ENCODE measurements at places on chromosomes 2 and 18.

DNA sequence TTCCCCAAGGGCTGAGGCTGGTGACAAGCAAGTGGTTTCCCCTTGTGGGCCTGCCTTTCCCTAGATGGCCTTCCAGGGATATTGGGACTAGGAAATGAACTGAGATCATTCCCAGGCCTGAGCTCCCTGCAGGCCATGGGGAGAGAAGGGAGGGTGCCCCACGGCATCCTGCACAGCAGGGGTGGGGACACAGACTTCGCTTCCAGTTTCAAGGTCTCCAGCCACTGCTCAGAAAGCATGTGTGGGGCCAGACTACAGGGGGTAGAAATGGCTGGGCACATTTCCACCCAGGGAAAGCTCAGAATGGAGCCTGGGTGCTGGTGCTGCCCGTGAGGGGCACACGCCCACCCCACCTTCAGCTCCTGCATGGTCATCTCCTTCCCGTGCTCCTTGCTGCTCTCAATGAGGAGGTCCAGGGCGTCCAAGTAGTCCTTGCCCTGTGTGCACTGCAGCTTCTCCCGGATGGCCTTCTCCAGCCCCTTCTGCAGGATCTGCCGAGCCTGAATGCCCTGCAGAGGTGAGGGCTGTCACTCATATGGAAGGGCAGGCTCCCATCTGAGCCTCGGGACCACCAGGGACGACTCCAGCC is 13.2 kb downstream of the CYP26B1 start:
- no peak for DNase-seq

DNA sequence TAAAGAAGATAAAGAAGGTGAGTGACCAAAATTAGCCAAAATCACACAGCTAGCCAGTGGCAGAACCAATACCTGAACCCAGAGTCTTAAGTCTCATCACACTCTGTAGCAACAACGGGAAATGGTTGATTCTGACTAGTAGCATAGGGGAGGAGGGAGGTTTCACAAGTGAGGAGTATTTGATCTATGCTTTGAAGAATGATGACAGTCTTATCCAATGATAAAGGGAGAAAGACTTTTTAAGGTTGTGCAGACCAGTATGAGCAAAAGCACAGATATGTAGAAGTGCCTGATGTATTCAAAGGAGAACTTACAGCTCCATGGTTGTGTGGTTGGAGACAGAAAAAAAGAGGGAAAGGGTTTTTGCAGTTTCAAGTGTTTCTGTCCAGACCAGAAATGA is 50.7 kb upstream of the LINC00305 start:
- DNase-seq = no peak

DNA sequence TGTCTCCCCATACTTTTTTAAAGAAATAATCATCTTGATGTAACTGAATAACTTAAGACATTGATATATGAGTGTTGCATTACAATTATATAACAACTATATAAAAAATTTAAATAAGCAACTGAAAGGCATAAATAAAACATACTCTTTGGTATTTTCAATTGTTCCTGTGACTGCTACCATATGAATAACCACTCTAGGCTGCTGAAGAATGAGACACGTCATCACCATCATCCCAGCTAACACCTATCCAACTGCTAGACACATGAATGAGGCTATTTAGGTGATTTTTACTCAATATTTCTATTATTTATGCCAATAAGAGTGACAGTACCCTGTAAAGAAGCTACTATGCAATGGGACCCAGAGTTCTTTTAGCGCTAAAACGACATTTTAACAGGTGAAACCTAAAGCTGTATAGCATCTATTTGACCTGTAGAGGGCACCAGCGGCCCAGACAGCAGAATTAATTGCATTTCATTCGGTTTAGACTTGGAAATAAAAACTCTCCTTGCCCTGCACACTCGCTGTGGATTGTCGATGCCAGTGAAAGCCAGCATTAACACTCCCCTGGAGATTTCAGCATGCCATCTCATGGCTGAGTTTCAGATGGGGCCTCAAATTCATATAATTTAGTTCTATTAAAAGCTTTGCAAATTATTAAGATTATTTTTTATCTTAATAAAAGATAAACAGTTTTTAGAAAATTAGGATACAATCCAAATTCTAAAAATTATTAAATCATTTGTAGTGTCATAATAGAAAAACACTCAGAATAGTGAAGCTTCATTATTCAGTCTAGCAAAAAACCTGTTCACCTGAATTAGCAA is 89.4 kb upstream of the MAP2 start:
- no peak for DNase-seq

- DNase-seq = no peak
These were observed 17.6 kb downstream of the RAMP1 start for GRCh38 chr2:237876951-237877491.

DNA sequence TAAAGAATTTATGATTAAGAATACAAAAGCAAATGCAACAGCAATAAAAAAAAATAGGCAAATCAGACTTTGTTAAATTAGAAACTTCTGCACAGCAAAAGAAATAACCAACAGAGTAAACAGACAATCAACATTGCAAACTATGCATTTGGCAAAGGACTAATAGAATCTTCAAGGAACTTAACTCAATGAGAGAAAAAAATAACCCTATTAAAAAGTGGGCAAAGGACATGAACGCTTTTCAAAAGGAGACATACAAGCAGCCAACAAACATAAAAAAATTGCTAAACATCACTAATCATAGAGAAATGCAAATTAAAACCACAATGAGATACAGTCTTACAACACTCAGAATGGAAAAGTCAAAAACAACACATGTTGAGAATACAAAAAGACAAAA is 166.0 kb upstream of the DSEL start:
- no peak for DNase-seq

- DNase-seq = no peak
These were observed 100.9 kb upstream of the SPHKAP start for GRCh38 chr2:228282376-228282775.

DNA sequence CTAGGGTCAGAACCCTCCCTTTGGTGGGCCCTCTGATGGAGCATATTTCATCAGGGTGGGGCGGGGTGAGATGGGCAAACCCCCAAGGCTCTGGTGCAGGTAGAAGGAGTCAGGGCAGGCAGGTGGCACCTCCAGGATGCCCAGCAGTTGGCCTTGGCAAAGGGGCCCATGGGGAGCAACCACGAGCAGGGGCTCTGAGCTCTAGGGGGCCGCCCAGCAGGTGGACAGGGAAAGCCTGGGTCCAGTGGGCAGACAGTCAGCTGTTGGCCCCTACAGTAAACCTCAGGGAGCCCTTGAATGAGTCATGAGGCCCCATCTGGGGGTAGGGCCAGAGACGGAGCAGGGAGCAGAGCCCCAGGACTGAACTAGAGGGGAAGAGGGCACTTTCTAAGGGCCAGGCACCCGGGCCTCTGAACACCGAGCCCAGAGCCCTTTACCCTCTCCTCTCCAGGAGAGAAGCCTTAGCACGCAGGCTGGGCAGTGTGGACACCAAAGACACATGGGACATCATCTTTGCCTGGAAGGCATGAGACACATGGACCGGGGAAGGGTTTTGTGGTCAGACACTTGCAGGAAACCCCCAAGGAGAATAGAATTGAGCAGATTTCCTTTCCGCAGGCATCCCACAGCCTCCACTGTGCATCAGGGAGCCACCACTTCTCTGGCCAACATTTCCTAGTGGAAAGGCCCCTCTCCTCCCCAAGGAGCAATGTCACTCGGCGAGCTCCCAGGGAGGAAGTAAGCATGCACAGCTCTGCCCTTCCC is 257.3 kb downstream of the GLI2 start:
- DNase-seq = no peak

- no peak for DNase-seq
These were observed 215.5 kb upstream of the CWC22 start for GRCh38 chr2:180222644-180223043.

DNA sequence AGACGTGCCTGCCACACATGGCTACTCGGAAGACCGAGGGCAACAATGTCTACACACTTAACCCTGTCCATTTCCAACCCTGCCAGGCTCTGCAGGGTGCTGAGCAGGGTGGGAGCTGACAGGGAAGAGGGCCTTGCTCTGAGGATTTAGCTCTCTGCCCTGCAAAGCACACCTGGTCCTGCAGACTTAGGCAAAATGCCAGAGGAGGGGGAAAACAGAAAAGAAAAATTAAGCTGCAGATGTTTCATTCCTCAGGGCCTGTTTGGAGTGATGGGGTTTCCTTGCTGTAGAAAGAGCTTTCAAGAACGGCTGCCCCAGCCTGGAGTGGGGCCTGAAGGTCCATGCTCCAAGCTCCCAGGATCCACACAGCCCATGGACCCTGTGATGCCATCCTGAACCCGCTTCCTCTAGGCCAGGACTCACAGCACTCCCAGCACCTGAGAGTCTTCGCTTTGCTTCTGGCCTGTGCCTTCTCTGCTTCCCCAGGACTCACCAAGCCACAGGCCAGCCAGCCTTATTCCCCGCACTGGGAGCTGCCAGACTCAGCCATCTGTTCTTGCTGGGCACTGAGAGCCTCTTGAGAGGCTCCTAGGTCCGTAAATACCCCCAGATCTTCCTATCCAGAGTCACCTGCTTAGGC is 9.1 kb upstream of the TEX51 start:
- no peak for DNase-seq

- no peak for DNase-seq
These were observed 28.2 kb downstream of the DTNA start for GRCh38 chr18:34738175-34738894.

- no peak for DNase-seq
These were observed 449.1 kb downstream of the TGIF1 start for GRCh38 chr18:3898861-3899613.

GRCh38 chr2:70777450-70777849 is 9.4 kb upstream of the ADD2 start:
- no peak for DNase-seq

- DNase-seq = no peak
These were observed 65.9 kb downstream of the KCNF1 start for GRCh38 chr2:10977621-10978020.

DNA sequence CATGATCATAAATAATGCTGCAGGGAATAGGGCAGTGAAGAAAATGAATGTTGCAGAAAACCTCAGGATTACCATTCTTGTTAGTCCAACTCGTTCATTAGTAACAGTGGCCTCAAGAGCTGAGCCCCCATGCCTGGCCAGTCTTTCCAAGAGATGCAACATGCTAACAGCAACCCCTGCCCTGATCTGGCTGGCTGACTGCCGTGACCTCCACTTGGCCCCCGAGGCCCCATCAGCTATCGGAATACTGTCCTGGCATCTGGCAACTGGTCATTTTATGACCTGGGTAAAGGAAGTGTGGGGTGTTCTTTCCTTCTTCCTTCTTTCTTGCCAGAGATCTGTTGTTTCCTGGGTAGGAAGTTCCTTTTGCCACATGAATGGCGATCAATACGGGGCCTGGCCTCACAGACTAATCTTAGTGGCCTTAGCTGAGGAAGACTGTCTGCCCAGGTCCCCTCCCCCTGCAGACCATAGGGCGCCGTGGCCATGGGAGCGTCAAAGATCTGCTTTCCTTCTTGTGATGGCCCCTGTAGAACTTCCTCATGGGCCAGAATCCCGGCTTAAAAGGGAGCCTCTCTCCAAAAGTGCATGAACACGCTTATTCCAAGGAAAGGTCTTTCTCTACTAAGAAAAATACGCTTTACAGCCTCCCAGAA is 10.6 kb upstream of the TRABD2A start:
- DNase-seq = no peak

DNA sequence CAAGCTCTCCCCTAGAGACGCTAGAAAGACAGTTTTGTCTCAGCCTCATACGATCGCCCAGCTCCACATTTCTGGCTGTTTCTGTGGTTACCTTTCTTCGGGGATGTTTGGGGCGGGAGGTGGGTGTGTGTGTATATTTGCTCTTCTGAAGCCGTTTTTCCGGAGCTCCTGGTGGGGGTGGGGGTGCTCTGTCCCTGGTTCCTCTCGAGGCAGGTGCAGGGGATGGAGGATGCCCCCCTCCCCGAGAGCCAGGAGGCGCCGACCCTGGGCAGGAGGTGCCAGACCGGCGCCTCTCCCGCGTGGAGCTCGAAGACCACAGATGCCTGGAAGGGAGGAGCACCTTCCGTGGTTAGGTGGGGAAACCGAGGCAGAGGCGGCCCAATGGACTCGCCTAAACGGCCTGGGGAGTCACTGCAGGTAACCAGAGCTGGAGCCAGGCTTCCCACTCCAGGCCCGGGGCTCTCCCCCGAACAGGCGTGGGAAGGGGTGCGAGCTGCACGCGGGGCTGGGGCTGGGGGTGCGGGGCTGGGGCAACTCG is 694 bp upstream of the HPCAL1 start:
- DNase-seq = no peak

DNA sequence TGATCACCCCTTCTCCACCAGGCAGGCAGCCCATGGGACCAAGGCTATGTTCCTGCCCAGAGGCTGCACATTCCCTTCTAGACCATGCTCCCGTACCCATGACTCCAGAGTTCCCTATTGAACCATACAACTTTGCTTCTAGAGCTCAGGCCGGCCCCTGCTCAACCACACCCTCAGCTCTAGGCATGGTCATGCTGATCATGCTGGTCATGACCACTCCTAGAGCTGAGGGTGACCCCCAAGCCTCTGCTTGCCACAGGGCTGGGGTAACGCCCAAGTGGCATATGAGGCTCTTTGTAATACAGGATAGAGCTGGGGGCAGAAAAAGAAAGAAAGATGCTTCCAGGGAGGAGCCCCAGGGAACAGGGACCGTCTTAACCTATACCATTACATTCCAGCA is 301.8 kb downstream of the SP3 start:
- DNase-seq = no peak

- no peak for DNase-seq
These were observed 2.7 kb downstream of the NCOA1 start for GRCh38 chr2:24493713-24494112.

DNA sequence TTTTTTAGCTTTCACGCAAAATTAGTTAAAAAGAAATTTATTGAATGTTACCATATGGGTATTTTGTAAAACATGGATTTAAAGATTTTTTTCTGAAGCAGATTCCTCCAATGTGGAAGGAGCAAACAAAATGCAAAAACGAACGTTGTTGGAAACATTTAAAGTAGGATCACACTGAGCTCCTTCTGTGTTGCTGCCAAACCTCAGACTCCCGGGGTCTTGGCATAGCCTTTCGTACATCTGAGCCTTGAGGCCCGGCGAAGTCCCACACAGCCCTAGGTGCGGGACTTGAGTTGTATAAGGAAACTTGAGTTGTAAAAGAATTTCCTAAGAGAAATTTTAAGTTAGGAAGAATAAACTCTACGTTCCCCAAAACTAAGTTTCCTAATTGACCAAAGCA is 52.0 kb upstream of the CD226 start:
- no peak for DNase-seq

GRCh38 chr2:95350368-95350767 is 52.1 kb upstream of the FAHD2A start:
- no peak for DNase-seq

DNA sequence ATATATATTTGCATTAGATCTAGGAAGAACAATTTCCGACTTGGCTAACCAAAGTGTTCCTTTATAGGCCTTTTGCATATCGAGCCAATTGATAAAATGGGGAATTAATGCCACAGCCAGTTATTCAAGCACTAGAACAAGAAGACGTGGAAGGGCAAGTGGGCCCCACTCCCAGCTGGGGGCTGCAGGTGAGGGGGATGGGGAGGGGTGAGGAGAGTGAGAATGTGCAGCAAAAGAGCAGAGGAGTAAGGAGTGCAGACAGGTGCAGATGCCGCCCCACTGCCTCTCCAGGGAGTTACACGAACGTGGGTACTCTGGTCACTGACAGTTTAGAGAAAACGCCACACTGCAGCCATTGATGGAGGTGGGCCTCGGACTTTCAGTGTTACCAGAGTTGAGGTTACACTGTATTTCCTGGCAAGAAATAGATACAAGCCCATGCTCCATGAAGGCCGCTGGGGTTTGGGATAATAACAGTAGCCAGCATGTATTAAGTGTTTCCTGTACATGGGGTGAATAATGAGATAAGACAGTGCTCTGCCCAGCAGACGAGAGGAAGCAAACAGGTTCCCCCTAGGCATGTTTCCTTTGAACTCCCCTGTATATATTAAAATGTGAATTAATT is 40.9 kb downstream of the GORASP2 start:
- DNase-seq = no peak

Data from cortex of kidney (tissue), 1 donor.